CD4-positive, alpha-beta T cell treated with Interleukin-4 for 4 hours (primary cell): ENCODE measurements at places on chromosomes 2 and 18.
A peak's percentile ranks its signal among the peaks of the same experiment; 100 is the strongest.

DNA sequence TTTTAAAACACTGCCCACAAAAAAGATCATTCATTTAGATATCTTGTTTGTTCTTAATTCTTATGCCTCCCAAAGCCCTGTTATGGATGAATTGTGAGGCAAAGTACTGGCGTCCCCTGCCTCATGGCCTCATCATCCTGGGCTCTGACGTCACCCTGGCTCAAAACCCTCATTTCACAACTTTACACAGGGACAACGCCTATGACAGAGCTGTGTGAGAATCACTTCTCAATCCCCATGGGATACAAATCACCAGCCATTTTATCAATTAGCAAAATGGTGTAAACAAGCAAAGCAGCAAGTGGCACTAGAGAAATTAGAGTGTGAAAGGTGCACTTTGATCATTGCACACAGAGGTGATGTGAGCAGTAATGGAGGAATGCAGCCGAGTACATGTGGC, 16.6 kb downstream of the FHOD3 start:
- DNase-seq: no peak

DNA sequence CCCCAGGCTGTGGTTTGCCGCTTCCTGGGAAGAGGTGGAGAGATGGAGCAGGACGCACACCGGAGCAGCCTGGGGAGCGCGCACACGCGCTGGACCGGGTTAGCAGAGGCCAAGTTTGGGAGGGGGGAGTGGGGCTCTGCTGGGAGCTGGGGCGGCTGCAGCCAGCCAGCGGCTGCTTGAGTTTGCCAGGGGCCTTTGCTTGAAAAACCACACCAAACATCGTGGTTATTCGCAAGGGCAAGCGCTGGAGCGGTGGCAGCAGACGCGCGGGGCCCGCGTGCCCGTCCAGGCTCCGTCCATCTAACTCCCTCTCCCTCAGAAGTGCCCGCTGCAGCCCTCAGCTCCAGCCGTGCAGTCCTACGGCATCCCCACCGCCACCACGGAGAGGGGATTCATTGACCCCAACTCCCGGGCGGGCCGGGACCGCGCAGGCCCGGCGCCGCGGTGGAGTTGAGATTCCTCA, 4.6 kb downstream of the PTGR3 start:
- DNase-seq: no peak

- DNase-seq: no peak
These were observed 14.7 kb upstream of the CIDEA start for GRCh38 chr18:12239431-12239830.

DNA sequence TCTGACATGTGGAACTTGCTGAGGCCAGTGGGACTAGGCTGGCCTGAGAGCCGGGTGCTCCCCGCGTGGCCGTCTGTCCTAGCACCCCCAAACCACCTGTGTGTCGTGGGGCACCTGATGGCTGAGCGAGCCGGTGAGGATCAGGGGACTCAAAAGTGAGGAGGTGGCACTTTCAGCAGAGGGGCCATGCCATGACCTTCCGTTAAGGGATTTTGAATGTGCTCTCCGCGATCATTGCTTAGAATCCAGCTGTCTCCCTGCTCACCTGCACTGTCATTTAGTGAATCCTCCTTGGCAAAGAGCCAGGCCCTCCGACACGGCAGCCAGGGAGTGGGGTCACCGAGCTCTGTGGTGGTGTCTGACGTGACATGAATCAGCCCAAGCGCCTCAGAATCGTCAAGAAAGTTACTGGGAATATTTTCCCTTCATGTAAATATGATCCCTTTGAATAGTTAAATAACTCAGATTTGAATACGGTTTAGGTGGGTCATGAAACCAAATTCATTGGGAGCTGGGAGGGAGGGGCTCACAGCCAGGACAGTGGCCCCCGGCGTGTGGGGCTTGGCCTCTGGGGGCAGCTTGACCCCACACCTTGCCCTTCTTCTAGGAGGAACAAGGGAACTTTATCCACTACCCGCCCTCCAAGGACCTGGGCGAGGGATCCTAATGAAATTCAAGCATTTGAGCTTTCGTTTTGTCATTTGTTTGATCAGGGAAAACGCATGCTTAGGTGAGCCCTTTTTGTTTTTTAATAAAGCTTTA, 9.5 kb downstream of the NFATC1 start:
- DNase-seq: no peak

- no peak for DNase-seq
These were observed 171.4 kb downstream of the SETBP1 start for GRCh38 chr18:44851856-44852621.

- no peak for DNase-seq
These were observed 138.6 kb downstream of the ALK start for GRCh38 chr2:29782549-29783458.

- DNase-seq: no peak
These were observed 16.3 kb upstream of the MFF start for GRCh38 chr2:227308784-227309183.

GRCh38 chr18:23523429-23524212, 20.3 kb downstream of the RMC1 start:
- DNase-seq: no peak

DNA sequence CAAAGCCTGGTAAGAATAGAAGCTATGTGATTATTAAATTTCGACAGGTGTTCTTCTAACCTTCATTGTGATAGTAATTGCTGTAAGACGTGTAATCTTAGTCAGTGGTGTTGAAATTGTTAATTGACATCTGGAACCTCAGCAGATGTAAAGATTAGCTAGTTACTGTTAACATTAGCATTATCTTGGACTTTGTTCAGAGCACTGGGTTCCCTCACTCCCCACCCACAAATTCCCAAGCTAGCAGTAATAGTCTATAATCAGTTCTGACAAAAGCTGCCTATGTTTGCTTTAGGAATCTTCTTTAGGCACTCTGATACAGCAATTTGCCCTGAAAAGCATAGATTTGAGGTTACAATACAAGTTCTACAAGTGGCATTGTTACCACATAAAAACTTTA, 233.7 kb downstream of the EN1 start:
- no peak for DNase-seq

DNA sequence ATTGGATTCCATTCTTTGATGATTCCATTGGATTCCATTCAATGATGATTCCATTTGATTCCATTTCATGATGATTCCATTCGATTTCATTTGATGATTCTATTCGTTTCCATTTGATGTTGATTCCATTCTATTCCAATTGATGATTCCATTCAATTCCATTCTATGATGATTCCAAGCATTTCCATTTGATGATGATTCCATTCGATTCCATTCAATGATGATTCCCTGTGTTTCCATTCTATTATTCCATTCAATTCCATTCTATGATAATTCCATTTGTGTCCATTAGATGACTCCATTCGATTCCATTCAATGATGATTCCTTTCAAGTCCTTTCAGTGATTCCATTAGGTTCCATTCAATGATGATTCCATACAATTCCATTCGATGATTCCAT, 1090.5 kb downstream of the RPIA start:
- DNase-seq: no peak

GRCh38 chr2:74414881-74415761, 6.3 kb downstream of the C2orf81 start:
- no peak for DNase-seq

DNA sequence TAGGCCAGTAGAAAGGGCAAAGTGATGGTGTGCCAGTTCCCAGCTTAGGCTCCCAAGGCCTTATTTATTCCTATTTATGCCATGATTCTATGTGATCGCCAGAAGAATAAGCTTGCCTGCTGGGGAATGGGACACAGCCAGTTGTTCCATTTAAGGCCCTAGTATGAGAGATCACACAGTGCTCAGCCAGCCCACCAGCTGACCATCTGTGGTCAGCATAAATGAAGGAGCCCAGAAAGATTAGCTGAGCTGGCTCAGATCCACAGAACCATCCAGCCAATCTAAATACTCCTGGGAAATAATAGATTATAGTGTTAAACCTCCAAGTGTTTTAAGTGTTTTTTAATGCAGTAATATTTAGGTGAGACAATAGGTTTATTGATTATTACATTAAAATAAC, 12.6 kb upstream of the L3MBTL4 start:
- no peak for DNase-seq

DNA sequence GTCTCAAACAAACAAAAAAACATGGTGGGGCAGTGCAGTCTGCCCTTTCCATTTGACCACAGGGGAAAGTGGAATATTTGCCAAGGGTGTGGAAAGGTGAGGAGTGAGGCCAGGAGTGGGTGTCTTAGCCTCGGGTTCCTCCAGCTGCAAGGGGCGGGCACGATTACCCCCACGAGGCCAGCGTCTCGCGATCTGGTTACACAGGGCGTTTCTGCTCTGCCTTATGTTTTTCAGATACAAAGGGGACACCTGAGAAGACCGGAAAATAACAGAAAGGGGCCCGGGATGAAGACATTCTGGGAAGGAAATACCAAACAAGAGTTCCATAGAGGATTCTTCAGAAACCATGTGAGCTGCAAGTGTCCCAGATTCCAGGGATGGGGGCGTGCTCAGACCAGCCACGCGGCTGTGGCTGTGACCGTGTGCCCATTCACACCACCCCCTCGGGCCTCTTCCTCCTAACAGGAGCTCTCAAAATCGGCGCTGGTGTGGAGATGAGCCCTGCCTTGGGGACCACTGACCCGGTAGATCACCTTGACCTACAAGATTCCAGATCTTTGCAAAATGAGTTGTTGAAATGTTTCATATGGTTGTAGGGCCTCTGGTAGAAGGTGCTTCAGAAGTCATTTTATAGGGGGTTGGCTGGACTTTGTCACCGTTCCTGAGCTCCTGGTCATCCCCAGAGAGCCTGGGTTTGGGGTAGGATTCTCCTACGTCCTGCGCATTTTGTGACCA, 34.2 kb downstream of the FAM178B start:
- no peak for DNase-seq

DNA sequence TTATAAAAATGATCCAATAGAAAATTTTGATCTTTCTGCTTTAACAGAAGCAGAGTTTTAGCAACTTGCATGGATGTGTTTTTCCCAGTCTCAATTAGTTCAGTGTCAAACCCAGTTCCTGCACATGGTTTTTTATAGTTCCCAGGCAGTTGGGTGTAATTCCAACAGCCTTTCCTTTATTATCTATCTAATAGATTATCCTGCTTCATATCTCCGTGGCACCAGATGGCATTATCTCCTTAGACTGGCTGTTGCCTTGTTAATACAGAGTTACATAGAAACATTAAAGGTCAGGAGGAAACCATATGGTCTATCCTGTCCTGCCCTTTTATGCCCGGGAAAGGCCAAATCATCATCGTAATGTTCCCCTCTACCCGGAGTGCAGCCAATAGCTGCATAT, 400.9 kb upstream of the SMIM21 start:
- DNase-seq: no peak

- peak; percentile 53 for DNase-seq
These were observed 10.4 kb downstream of the ANKRD44 start for GRCh38 chr2:197300139-197300538.

GRCh38 chr2:55232863-55233657, 572 bp downstream of the RPS27A start:
- DNase-seq: peak; percentile 57

- no peak for DNase-seq
These were observed 10.8 kb downstream of the GALNT1 start for GRCh38 chr18:35592298-35592697.

GRCh38 chr18:25764777-25765176, 325.6 kb downstream of the SS18 start:
- DNase-seq: no peak

DNA sequence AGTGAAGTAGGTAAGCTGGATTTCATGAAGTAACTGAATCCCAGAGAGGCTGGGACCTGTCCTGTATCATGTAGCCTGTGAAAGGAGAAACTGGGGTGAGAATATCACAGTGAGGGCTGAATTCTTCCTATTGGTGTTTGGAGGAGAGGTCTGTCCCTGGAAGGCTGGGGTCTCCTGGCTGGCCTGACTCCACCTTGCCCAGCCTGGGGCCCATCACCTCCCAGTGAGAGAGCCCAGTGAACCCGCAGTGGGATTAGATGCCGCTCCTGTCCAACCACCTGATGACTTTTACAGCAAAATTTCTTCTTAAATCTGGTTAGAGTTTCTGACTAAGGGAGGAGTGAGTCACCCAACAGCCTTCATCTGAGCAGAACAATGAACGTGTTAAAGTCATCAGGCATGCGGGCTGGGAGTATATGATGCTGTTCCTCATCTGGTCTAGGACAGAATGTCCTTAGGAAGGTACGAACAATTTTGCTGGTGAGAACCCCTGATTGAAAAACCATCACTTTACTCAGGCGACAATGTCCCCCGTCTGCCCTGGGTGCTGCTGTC, 152.9 kb downstream of the LPIN1 start:
- no peak for DNase-seq

DNA sequence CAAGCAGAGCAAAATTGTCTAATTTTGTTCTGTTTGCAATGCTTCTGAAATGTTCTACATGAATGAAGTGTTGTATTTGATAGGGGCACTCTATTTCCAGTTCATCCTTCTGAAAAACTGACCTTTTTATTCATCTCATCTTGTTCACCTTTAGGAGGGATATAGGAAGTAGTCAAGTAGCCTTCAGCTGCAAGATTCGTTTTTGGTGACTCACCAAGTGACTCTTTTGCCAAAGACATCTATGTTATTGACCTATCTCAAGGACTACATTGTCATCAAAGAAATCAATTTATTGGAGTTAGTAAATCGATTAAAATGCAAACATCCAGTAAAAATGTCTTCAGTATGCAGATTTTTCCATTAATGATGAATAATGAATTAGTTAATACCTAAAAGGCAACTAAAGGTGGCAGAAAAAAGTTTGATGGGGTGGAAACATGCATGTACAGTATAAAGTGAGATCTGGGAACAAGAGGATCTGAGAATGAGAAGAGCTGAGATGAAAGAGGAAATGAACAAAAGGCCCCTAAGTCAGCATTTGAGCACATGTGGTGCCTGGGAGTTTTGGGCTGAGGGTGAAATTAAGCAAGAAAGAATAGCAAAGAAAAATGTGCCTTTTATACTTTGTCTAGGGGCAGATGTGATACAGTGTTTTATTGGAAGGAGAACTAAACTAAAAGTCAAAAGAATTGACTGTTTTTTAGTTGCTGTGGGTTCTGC, 255.1 kb upstream of the LINC00305 start:
- no peak for DNase-seq

DNA sequence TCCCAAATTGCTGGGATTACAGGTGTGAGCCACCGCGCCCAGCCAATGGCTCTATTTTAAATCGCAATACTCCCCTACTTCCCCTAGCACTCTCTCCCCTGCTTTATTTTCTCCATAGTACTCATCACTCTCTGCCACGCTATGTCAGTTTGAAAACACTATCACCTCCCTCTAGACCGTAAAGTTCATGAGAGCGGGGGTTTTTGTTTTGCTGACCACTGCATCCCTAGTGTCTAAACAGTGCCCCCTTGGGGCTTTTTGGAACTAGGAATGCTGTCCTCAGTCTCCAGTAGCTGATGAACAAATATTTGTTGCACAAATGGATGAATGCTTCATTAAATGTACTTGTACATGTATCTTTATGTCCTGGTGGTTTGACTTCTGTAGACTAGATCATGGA, 44.1 kb downstream of the ATOH8 start:
- DNase-seq: no peak

DNA sequence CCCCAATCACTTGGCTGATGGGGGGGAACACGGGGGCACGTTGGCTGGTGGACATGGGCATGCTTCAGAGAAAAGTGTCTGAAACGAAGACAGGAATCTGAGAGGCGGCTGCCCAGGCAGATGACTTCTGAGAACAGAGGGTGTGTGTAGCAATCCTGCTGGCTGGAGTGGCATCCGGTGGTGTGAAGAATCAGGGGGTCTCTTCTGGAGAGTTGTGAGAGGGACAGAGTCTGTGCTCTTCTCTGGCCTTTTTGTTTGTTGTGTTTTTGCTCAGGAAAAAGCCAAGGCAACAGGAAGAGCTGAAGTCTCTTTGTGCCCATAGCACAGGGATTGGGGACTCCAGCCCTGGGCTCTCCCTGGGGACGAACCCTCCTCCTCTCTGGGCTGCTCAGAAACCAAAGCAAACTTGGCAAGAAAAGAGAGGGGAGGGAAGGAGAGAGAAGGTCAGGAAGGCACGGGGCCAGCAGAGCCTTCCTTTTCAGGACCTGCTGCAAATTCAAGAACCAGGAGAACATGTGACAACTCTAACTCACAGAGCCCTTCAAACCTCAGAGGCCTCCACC, 97.0 kb upstream of the SMAD2 start:
- no peak for DNase-seq
